ENCODE measurements at places on chromosomes 6 and 20. TPM values are rescaled to one million over a fixed set of nuclear protein-coding genes. Genes with fewer than 3 reads are reported as not detected.

The THEMIS gene
- 25.0 TPM for total RNA-seq

The GPR6 gene
- total RNA-seq = not detected

The KIF6 gene
- not detected for total RNA-seq

The CENPB gene
- total RNA-seq = 45.5 TPM

The CD83 gene
- 366 TPM for total RNA-seq

The ELOVL2 gene
- total RNA-seq = not detected

The POPDC3 gene
- not detected for total RNA-seq

The SLC13A3 gene
- total RNA-seq = 0.10 TPM

The OR5V1 gene
- not detected for total RNA-seq

The TXLNB gene
- 0.52 TPM for total RNA-seq

The MUC21 gene
- not detected for total RNA-seq

Measured in mononuclear cell (primary cell).